ENCODE measurements at places on chromosomes 3 and 15.

GRCh38 chr15:74792227-74793016, 10.5 kb downstream of the CSK start:
- no peak for DNase-seq

DNA sequence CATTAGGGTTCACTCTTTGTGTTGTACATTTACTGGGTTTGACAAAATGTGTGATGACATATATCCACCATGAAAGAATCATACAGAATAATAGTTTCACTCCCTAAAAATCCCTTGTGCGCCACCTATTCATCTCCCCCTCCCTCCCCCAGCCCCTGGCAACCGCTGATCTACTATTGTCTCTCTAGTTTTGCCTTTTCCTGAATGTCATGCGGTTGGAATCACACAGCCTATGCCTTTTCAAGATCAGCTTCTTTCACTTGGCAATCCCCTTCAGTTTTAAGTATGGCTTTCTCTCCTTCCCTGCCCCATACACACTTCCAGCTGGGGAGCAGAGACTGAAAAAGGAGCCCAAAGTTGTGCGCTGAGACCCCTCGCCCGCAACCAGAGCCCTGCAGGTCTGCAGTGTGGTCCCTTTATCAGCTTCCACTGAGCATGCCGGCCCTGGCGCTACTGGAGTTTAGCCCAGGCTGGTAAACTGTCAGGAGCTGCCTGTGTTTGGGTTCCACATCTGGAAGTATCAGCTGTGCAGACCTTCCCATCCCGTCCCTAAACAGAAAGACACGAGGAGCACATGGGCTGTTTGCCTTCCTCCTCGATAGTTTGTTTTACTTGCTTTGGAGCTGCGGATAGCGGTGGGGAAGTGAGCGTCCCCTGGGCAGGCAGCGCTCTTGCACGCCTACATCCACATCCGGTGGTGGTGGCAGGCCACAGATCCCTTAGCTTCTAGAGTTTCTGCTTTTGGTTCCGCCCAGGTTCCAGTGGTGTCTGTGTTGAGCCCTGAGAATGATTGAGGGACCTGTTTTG, 12.3 kb downstream of the BOC start:
- DNase-seq = no peak

DNA sequence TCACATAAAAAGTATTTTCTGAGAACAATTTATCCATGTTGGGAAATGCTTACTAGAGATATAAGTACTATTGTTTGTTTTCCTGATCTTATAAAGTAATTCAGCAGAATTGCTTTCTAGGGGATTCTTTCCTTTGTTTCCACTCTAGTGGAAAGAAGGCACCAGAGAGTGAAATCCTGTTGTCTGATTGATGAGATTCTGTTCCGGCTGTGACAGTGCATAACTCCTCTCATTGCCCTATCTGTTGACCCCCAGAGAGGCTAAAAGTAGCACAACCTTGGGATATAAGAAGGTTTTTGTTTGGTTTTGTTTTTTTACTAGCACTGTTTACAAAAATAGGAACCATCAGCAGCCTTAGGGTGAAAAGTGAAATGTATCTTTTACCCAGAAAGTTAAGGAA, 114.1 kb downstream of the ALCAM start:
- no peak for DNase-seq

DNA sequence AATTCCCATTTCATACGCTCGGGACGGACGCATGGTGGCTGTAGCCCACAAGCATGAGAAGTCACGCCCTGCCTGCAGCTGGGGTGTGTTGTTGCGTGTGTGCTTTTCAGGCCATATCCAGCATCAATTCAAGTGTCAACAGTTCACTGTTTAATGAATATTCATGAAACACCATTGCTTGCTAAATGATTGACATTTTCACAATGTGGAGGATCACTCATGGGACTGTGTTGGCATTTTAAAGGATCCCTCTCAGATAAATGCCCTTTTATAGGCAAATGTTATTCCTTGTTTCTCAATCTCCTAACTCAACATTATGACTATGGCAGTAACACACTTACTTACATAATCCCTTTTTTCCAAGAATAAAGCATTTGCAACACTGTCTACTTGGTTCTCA, 511.3 kb downstream of the GABRG3 start:
- no peak for DNase-seq

DNA sequence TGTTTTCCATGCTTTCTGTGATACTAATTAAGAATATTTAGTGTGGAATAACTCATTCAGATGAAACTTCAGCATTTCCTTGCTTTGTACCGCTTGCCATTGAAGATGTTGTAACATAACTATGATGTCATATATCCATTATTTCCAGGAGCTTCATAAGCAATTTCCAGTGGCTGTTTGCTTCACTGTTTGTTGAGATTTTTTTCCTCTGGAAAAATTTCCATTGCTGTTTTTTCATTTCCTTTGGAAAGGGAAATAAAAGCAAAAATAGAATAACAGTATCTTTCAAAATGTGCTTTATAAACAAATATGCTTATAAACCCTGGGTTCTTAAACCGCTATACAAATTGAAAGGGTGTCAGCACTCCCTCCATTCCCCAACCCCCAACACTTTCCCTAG, 319.6 kb upstream of the SEMA6D start:
- no peak for DNase-seq

GRCh38 chr15:50108461-50108860, 10.6 kb downstream of the ATP8B4 start:
- DNase-seq = no peak

DNA sequence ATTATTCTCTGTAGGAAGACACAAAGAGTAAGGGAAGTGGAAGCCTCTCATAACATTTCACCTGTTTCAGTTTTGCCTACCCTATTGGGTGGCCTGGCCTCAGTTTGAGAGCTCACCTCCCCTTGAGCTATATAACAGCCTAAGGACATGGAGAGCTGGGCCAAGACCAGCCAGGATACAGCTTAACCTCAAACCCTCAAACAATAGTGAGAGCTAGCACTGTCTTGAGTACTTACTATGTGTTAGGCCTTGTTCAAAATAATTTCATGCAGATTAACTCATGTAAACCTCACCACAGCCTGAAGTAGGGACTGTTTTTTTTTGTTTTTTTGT, 15.0 kb upstream of the TBL1XR1 start:
- DNase-seq = no peak

DNA sequence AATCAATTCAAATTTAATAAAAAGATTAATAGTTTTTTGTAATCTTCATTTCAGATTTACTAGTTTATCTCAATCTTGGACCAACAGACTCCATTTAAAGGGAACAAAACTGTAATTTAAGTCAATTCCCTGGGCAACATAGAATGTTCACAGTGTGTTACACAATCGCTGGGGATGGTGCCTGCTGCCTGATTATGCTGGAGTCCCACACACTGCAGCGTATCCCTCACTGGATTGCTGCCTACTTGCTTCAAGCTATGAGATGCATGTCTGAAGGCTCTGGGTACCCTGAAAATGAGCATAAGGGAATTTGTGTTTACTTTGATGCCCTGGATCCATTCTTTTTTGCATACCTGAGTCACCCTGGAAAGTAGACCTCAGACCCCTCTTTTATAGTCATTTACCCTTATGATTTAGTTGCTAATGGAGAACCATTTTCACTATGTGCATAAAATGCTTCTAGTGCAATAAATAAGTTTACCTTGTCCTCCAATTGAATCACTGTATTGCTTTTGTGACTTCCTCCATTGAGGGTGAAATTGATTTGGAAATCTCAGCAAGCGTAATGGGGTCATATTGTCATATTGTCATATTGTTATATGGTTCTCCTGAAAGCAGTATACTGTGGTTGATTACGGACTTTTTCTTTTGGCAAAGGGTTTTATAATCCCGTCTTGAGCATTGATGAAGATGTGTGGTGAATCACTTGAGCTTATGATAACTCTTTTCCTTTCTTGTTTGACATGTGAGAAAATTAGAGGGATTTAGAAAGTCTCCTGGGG, 35.9 kb downstream of the ITPR1 start:
- DNase-seq = no peak

GRCh38 chr3:185280572-185281365, 26.9 kb upstream of the EHHADH start:
- DNase-seq = peak; percentile 40

- DNase-seq = no peak
These were observed 40.2 kb downstream of the PPM1L start for GRCh38 chr3:160796089-160796812.

DNA sequence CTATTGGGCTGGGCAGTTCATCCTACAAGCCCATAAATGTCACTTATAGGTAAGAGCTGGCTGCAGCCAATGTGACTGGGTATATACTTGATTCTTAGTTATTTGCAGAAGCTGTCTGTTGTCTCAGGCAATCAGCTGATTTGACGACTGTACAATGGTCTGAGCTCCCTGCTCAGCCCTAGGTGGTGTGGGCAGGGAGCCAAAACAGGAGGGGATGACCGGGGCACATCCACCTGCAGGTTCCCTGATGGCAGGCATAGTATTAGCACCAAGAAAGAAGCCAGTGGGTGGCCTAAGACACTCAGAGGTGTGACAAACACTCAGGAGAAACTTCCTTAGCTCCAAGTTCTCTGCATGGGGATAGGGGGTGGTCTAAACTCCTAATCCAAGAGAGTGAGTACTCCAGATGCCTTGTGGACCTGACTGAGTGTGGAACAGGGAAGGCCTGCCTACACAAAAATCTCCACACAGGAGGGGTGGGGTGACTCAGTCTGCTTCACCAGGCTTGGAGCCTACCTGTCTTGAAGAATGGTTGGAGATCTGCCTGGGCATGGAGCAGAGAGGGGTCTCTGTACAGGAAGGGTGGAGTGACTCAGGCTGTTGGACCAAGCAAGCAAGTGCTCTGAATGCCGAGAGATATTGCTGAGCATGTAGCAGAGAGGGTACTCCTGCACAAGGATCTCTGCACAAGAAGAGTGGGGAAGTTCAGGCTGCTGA, 690.4 kb upstream of the NAALADL2 start:
- no peak for DNase-seq

- DNase-seq = no peak
These were observed 21.7 kb upstream of the PLXND1 start for GRCh38 chr3:129628169-129628522.

DNA sequence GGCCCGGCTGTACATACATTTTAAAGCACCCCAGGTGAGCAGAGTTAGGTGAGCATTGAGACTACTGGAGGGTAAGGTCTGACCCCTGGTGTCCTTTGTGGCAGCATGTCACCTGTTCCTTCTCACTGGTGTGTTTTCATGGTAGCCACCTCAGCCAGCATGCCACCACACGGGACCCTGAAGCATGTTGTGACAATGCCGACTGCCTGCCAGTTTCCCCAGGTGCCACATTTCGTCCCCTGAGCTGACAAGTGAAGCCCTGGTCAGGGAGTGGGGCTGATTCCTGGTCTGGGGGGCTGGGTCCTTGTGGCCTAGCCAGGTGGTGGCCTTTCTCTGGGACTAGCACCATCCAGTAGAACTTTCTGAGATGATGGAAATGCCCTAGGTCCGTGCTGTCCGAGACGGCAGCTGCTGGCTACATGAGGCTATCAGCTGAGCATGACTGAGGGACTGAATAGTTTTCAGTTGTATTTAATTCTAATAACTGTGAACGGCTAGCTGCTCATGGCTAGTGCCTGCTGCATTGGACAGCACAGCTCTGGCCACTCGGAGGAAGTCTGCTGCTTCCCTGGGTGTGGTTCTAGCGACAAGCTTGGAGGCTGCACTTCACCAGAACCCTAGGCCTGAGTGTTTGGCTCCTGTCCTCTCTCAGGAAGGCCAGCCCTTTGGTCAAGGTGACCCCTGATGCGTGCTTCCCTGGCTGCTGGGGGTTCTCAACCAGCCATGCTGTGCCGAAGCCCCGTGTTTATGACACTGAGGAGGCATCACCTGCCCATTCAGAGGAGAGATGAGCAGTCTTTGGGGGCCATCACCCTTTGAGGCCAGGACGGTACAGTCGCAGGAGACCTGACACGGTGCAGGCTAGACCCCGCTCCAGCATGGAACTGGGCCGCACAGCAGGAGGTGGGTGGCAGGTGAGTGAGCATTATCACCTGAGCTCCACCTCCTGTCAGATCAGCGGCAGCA, 3.9 kb downstream of the C3orf22 start:
- no peak for DNase-seq

DNA sequence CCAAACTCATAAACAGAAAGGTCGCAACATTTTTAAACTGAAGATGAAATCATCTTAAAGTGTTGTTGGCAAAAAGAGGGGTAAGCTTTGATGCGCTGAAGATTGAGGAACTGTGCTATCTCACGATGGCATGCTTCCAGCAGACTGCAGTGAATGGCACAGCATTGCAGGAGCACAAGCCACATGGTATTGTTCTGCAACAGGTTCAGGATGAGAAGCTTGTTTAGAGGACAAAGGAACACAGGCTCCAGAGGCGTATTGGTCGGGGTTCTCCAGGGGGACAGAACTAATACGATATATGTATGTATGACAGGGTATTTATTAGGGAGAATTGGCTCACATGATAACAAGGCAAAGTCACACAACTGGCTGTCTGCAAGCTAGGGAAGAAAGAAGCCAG, 13.8 kb upstream of the PLD1 start:
- no peak for DNase-seq

- DNase-seq = no peak
These were observed 637 bp upstream of the MUC4 start for GRCh38 chr3:195812366-195812765.

DNA sequence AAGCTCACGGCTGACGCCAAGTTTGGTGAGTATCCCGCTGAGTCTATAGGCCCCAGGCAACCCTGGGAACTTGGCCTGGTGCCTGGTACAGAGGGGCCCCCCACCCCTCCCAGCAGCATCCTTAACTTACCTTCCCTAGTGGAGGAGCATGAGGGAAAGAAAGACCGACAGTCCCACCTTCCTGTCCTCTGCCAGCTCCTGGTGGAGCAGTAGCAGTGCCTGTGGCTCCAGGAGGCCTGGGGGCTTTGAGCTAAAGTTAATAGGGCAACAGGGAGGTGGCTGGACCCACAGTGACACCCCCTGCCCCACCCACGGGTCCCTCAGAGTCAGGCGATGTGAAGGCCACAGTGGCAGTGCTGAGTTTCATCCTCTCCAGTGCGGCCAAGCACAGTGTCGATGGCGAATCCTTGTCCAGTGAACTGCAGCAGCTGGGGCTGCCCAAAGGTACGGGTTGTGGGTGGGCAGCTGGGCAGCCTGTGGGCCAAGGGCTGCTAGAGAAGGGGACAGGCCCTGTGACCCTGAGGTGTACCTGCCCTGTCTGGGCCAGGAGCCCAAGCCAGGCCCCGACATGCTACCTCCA, 2.9 kb downstream of the COMMD4 start:
- DNase-seq = no peak

DNA sequence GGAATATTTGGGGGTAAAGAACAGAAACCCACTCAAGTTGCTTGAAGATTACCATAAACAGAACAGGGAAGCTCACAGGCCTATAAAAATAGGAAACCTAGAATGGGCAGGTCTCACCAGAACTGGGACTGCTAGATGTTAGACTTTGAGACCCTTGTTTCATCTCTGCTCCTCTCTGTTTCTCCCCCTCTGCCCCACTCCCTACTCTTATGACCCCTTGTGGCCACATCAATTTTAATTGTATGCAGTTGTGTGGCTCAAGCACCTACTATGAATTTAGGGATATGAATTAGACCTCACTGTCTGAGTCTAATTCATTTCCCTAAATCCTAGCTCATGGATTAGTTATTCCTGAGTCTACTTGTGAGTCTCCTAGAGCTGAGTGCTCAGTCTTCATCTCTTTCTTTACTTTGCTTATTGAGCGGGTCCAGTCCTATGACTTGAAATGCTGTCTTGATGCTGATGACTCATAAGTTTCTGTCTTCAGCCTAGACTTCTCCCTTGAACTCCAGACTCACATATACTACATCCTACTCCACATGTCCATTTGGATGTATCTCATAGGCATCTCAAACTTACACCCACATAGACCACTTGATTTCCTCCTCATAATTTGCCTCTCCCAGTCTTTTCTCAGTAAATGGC, 78.7 kb downstream of the ITPR1 start:
- DNase-seq = no peak

- no peak for DNase-seq
These were observed 401.9 kb upstream of the IL12A start for GRCh38 chr3:159586571-159587202.

GRCh38 chr15:75091814-75092213, 68.4 kb downstream of the PPCDC start:
- no peak for DNase-seq

Measured in NCI-H748 treated with DMSO at 0.1 percent for 48 hours (cell line).